ENCODE measurements at places on chromosomes 7 and 10.

GRCh38 chr10:52106899-52107298, 207.2 kb upstream of the DKK1 start:
- DNase-seq = peak; percentile 38

DNA sequence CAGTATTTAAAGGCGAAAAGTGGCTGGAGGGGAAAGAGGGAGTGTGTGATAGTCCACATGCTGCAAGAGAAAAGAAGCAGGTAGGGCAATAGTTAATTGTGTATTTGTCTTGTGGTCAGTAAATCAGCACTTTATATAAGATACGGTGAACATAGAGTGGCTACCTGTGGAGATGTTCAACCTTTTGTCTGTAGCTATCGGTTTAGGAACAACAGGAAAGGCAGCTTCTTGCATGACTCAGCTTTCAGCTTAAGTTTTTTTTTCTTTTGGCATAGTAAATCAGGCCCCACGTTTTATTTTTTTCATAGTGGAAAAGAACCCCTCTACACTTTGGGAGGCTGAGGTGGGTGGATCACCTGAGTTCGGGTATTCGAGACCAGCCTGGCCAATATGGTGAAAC, 14.2 kb upstream of the MTPN start:
- no peak for DNase-seq

DNA sequence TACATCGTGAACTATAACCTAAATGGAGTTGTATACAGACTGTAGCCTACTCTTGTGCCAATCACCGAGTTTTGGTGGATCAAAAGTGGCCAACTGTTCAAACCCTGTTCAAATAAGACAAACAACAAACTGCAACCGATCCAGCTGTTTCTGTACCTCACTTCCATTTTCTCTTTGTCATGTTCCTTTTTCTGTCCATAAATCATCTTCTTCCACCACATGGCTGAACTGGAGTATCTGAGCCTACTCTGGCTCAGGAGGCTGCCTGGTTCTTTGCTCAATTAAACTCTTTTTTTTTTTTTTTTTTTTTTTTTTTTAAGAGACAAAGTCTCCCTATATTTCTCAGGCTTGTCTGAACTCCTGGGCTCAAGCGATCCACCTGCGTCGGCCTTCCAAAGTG, 59.0 kb upstream of the NPVF start:
- DNase-seq = no peak

DNA sequence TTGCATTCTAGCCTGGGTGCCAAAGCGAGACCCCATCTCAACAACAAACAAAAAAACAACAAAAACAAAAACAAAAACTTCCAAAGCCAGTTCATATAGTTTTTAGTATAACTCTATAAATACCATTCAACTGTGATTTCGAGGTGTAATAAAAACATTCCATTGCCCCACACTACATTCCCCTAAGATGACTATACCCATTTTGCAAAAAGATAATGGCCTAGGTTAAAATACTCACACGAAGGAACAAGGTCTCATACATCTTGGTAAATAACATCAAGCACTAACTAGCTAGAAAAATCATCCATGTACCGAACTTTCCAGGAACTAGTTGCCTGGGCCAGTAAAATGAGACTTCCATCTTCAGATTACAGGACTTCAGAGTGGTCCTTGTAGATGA, 55.4 kb downstream of the GLI3 start:
- no peak for DNase-seq

- no peak for DNase-seq
These were observed 19.7 kb upstream of the PRPF18 start for GRCh38 chr10:13567030-13567429.
